ENCODE measurements at places on chromosomes 1 and 21.

DNA sequence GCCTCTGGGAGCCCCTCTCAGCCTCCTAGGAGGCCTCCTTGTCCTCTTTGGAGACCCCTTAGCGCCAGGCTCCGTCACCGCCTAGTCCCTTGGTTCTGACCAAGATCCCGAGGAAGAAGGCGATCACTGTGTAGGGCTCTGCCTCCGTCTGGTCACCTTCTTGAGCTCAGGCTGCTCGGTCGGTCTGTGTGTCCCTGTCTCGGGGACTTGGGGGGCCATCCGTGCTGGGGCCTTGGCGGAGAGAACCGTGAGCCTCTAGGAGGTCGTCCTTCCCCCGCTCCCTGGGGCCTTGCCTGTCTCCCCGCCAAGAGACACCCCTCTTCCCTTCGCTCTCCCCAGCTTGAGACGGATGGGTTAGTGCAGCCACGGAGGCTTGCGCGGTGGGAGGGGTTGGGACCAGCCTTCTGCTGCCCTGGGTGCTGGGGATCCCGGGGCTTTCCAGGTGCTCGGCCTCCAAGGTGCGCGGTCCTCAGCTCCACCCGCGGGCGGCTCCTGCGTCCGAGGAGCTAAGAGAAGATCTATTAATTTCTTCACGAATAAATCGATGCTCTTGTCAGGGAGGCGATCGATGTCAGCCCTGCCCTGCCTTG lies 701 bp upstream of the INSRR start:
- H3K27me3 ChIP-seq: peaks cover 49% of the 10 kb centered on the region
- peaks cover 29% of the 10 kb centered on the region for H3K4me1 ChIP-seq
- H3K4me3 ChIP-seq: peak overlapping the region; percentile 69
- H3K27ac ChIP-seq: no peak overlapping the region
- no peak for DNase-seq
- H3K36me3 ChIP-seq: no peaks in the 10 kb centered on the region

GRCh38 chr1:1941868-1942752 lies 23.0 kb upstream of the TMEM52 start:
- peaks cover 6% of the 10 kb centered on the region for H3K4me1 ChIP-seq
- no peaks in the 10 kb centered on the region for H3K36me3 ChIP-seq
- DNase-seq: no peak
- no peak overlapping the region for H3K27ac ChIP-seq

- H3K36me3 ChIP-seq: peaks cover 1% of the 10 kb centered on the region
- H3K27ac ChIP-seq: no peak overlapping the region
- H3K4me1 ChIP-seq: no peaks in the 10 kb centered on the region
- no peaks in the 10 kb centered on the region for H3K27me3 ChIP-seq
- DNase-seq: no peak
Observed at GRCh38 chr1:164774413-164774812, 215.4 kb downstream of the PBX1 start.

DNA sequence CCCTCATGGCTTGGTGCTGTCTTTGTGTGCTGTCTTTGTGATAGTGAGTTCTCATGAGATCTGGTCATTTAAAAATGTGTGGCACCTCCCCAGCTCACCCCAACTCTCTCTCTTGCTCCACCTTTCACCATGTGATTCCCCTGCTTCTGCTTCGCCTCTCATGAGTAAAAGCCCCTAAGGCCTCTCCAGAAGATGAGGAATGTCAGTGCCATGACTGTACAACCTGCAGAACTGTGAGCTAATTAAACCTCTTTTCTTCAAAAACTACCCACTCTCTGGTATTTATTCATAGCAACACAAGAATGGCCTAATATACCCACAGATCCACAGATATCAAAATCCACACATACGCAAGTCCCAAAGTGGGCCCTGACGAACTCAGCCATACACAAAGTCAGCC lies 88.9 kb upstream of the PPP2R5A start:
- DNase-seq: no peak
- no peak overlapping the region for H3K4me3 ChIP-seq
- no peaks in the 10 kb centered on the region for H3K36me3 ChIP-seq
- no peaks in the 10 kb centered on the region for H3K27me3 ChIP-seq

GRCh38 chr1:118136187-118136941 lies 48.7 kb downstream of the SPAG17 start:
- no peak for DNase-seq
- H3K36me3 ChIP-seq: no peaks in the 10 kb centered on the region
- peaks cover 10% of the 10 kb centered on the region for H3K27me3 ChIP-seq
- H3K4me1 ChIP-seq: no peaks in the 10 kb centered on the region
- no peak overlapping the region for H3K27ac ChIP-seq
